RCC 7860 (cell line): ENCODE measurements at places on chromosomes 12 and 14.

DNA sequence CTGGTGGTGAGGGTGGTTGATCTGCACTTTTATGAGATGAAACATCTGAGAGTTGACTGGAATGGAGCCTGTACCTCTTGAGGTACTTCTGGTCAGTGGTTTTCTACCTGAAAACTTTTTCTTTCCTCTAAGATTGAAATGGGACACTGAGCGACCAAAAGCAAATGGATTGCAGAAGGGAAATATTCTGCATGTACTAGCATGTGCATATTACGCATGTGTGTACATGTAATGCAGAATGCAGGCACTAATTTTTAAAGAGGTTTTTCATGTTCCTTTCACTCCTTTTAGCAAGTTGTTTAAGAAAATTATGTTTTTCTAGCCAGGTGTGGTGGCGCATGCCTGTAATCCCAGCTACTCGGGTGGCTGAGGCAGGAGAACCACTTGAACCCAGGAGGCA is 28.7 kb upstream of the EID3 start:
- no peak for DNase-seq

- no peak for DNase-seq
Measured at GRCh38 chr12:26383041-26383440, 187.7 kb downstream of the SSPN start.

DNA sequence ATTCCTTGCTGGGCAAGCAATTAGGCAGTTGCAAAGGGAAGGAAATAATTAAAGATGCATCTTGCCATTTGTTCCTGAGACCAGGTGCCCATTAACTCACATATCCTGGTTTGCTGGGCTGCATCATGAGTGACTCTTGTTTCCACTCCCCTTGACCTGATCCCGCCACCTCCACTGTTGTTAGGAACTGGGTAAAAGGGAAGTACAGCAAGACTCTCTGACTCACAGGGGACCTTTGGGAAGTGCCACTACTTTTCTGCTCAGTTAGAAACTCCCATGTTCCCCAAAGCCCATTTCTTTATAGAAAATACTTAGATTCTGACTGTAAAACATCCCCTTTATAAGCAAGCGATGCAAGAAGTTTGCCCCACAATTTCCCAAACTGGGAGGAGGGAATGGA is 186.0 kb upstream of the BCL2L14 start:
- DNase-seq: peak; percentile 76

GRCh38 chr12:34294137-34294536 is 271.8 kb downstream of the ALG10 start:
- no peak for DNase-seq

- peak; percentile 73 for DNase-seq
Measured at GRCh38 chr12:12272869-12273268, 6.0 kb upstream of the LRP6 start.

DNA sequence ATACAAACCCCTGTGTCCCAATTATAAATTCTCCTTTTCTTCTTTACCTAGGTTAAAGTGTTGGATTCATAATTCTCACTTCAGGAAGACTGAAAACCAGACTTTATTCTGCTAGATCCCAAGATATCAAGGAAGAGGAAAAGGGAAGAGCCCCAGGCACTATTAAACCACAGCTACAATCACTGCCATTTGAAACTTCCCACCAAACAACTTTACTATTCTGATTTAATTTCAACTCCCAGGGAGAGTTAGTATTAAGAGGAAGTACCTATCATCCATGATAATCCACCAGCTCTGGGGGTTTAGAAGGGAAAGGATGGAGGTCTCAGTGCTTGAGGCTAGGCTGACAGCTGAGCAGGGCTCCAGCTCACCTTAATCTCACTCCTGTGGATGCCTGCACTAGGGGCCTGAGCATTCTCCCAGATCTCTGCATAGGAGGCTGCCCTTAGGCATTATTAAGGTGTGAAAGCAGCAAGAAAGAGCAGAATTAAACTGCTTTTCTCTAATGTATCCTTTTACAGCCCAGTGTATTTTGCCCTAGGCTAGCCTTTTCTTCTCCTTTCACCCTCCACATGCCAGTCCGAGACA is 52.9 kb downstream of the MYF5 start:
- no peak for DNase-seq

- DNase-seq: peak; percentile 50
Measured at GRCh38 chr14:47149326-47149725, 497.7 kb upstream of the RPL10L start.

DNA sequence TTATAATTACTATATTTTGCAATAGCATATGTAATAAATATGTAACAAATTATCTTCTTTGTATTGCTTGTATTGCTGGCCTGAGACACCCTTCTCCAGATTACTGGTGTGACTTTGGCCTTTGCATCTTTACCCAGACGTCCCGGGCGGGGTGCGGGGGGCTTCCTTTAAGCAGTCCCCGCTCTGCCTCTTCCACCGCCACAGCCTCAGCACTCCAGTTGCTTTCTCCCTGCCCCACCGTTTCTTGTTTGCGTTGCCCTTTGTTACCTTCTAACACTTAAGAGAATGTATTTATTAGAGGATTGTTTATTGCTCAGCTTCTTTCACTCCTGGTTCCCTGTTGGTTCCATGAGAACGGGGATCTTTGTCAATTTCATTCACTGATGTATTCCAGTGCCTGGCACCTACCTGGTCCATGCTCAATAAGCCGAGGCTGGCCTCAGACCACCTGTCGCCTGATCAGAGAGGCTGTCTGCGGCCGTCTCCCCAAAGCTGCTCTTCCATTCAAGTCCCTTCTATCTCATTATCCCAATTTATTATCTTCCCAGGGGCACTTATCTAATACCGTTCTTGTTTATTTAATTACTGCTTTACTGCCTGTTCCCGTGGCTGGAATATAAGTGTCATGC is 100.5 kb upstream of the RFLNA start:
- no peak for DNase-seq
